ENCODE measurements at places on chromosomes 3 and 15.
A peak's percentile ranks its signal among the peaks of the same experiment; 100 is the strongest.

- DNase-seq: peak; percentile 10
Measured at GRCh38 chr15:101613130-101614000, 38.8 kb downstream of the TM2D3 start.

DNA sequence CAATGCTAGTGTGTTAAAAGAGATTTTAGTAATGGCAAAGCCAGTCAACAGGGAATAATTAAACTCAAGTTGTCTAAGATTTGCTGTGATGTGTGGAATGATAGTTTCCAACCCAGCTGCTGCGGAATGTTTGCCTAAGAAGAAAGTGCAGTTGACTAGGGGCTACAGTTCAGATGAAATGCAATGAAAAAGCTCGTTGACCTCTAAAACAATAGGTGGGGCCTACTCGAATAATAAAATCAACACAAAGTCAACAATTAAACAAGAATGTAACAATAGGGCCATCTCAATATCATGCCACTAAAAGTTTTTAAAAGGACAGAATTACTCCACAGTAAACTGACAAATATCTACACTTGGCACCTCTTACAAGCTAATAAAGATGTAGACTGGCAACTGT lies 484.2 kb downstream of the MECOM start:
- no peak for DNase-seq

GRCh38 chr3:153443961-153444360 lies 281.9 kb downstream of the RAP2B start:
- DNase-seq: peak; percentile 65

DNA sequence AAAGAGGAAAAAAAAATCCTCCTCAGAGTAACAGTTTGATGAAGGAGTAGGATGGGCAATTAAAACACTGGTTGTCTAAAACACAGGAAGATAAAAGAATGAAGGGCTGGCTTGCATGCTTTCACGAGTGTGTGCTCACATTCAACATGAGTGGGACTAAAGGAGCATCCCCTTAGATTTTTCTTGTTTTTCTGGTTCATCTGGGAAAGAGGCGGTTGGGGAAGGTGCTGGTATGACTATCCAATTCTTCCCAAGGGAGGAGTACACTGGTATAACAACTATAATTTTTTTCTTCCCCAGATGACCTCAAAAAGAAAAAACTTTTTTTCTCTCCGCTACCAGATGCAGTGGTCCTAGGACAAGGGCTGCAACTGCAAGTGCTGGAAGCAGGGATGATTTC lies 143.7 kb downstream of the MYO9A start:
- no peak for DNase-seq

DNA sequence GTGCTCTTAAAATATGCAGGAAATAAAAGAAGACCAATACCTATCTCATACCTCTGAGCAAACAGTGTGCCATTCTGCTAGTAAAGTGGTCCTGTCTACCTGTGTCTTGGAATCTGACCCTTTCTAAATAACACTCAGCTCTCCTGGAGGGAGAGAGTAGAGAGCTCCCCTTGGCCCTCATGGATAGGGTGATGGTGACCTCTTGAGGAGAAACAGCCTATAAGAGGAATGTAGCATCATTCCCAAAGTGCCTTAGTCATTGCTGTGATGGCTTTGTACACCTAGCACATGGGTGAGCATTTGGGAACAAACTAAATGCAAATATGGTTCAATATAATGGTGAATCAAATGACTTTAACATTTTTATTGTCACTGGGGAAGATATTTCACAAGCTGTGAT lies 10.0 kb downstream of the SNTN start:
- DNase-seq: peak; percentile 1

- peak; percentile 39 for DNase-seq
Measured at GRCh38 chr3:193593668-193594030, 641 bp downstream of the OPA1 start.

DNA sequence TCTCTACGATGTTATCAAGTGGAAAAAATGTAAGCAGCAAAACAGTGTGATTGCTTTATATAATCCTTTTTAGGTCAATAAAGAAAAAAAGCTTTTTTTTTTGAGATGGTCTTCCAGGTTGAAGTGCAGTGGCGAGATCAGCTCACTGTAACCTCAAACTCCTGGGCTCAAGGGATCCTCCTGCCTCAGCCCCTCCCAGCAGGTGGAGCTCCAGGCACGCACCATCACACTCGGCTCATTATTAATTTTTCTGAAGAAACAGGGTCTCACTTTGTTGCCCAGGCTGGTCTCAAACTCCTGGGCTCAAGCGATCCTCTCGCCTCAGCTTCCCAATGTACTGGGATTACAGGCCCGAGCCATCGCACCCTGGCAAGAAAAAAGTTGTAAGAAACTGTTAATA lies 17.3 kb downstream of the RNF168 start:
- peak; percentile 28 for DNase-seq

GRCh38 chr3:52408466-52408865 lies 36.4 kb downstream of the SEMA3G start:
- DNase-seq: no peak

- peak; percentile 25 for DNase-seq
Measured at GRCh38 chr15:75947092-75947491, 43.4 kb downstream of the FBXO22 start.

DNA sequence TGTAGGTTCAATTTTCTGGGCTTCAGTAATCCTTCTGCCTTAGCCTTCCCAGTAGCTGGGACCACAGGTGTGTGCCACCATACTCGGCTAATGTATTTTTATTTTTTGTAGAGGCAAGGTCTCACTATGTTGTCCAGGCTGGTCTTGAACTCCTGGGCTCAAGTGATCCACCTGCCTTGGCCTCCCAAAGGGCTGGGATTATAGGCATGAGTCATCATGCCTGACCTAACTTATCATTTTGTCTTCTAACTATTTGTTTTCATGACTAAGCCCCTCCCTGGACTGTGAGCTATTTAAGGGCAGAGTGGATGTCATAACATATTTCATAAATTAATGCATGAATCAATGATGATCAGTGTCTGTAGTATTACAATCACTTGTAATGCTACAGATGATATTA lies 56.1 kb upstream of the PIAS1 start:
- peak; percentile 84 for DNase-seq

DNA sequence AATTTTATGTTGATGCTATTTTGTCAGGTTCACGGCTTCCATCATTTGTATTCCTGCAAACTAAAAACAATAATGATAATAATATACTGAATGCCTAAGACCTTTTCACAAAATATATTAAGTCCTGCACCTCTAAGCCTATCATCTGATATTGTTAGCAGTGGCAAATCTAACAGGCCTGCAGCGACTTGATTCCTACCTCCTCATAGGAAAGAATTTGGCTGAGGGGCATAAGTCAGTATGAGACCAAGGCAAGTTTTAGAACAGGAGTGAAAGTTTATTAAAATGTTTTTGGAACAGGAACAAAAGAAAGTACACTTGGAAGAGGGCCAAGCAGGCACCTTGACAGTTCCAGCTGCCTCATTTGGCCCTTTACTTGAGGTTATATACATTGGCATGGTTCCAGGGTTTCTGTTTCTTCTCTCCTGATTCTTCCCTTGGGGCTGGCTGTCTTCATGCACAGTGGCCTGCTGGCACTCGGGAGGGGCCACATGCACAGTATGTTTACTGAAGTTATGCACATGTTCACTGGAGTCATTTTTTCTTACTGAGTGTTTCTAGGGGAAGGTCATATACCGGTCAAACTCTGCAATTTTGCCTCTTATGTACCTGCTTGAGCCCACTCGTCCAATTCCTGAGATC lies 418.1 kb downstream of the EPHA6 start:
- peak; percentile 35 for DNase-seq
